ENCODE measurements at places on chromosomes 4 and X.

DNA sequence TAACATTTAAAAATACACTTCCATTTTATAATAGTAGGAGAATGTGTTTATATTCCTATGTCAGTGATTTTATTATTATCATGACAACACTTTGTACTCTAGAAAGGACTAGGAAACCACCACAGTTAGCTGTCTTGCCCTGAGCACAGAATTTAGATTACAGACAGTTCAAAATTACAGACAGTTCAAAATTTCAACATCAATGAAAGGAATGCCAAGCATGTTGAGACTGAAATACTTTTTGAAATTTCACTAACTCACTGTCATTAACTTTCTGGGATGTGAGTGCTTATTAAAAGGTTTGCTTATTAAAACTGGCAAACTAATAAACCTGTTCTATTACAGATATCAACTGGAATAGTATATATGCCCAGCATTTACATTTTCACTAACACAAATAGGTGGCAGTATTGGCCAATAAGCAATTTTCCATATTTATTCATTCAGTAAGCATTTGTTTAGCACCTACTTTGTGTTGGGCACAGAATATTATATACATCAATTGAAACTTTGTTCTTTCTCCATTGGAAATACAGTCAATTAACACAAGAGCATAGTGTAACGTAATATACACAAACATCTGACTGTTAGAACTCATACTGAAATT is 179.4 kb downstream of the FBXW7 start:
- no peak for DNase-seq

DNA sequence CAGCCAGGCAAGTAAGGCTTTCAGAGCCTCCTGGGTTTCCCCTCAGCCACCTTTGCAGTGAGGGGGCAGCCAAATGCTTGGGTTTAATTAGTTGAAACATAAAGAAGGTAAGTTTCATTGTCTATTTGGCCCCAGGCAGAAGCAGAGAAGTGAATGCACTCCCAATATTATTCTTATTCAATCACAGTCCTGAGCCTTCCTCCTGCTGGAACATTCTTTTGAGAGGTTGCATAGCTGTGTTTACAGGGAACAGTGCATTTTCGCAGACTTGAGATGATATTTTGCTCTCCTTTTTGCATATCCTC is 13.9 kb downstream of the SLC2A9 start:
- no peak for DNase-seq

DNA sequence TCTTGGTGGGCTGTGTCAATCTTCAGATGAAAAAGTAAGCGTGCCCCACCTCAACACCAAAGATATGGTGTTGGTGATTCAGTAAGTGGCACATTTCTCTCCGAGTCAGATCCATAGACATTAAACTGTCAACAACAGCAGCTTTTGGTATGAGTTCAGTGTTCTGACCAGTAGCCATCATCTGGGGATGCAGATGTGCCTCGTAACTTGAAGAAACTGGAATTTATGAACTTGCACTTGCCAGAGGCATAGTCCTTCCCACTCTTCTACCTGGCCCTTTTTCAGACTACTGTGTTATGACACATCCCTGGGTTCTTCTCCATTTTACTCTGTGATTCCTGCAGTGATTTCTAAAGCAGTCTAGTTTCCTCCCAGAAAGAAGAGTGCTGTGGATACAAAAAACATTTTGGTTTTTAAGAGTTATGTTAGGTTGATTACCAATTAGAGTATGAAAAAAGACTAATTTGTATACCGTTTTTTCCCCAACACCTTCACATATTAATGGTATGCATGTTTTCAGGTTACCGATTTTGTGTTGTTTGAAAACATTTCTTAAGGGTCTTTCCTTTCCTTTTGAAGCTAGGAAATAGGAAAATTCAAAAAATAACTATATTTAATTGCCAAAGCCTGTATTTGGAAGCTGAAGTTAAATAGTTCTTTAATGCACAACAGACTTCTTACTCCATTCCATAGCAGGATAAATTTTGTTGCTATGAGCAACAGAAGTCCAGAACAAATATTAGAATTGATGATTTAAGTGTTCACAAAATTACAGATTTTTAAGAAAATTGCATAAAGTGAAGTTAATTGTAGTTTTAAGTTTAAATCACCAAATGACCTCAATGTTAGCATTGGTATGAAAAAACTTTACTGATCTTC is 39.3 kb downstream of the NUDT6 start:
- DNase-seq: no peak

DNA sequence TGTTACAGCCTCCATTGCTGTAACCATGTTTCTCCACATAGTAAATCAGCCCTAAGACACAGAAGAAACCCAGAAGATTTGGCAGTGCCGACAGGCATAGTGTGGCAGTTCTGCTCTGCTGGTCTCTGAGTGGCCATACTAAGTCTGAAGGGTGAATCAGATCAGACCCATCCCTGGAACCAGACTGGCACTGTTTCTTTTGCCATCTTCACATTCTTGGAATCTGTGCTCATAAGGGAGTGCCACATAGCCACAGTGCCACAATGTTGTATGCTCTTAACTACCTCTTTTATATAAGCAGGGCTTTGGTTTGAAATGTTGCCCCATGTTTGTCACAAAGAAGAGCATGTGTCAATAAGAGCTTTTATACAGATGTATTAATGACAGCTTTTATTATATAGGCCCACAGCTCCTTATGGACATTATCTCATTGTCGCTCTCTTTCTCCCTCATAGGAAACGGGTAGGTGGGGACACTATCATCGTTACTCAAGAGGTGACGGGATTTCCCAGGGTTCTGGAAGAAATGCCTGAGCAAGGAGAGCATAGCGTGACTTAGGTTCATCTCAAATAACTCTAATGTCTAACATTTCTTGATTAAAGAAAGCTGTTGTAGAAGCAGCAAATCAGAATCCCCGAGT is 128.2 kb downstream of the CBR4 start:
- DNase-seq: no peak

- no peak for DNase-seq
Measured at GRCh38 chr4:7959078-7959477, 19.4 kb upstream of the AFAP1 start.

- peak; percentile 64 for DNase-seq
Measured at GRCh38 chrX:135974279-135974856, 580 bp upstream of the MMGT1 start.

- DNase-seq: no peak
Measured at GRCh38 chr4:73984736-73985527, 3.1 kb downstream of the PPBP start.

- no peak for DNase-seq
Measured at GRCh38 chr4:173909294-173909693, 374.2 kb downstream of the FBXO8 start.

GRCh38 chrX:2351999-2352995 is 148.5 kb downstream of the DHRSX start:
- DNase-seq: no peak

GRCh38 chr4:46515940-46516339 is 126.0 kb upstream of the GABRA2 start:
- no peak for DNase-seq

DNA sequence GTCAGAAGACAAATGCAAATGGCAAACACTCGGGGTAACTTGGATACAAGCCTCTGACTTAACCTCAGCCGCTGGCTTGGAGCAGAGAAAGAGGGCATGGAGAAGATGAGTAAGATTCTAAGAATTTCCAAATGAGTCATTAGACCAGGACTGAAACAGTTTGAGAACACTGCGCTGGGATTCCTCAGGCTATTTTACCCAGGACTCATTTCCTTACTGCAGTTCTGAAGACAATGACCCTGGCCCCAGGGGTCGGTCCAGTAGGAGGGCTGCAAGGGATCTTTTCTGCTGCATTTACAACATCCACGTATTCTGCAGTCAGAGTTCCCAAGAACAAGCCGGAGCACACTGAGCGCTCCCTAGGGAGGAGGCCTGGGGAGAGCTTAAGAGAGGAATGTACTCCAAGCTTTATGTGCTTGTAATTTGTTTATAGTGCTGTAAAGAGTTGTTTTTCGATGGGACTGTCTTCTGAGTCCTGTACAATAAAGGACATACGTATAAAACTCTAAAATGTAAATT is 27.3 kb upstream of the SORBS2 start:
- no peak for DNase-seq

DNA sequence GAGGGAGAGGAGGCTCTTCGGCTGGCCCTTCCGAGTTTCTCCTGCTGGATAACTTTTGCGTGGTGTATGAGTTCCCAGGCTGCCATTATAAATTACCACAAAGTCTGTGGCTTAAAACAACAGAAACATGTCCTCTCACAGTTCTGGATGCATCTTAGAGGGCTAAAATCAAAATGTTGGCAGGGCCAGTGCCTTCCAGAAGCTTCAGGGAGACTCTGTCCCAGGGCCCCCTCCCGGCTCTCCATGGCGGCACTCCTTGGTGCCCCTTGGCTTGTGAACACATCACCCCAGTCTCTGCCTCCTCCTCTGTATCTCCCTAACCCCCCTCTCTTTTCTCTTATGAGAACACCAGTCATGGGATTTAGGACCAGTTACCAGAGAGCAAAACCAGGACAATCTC is 23.3 kb upstream of the PPP2R2C start:
- no peak for DNase-seq

DNA sequence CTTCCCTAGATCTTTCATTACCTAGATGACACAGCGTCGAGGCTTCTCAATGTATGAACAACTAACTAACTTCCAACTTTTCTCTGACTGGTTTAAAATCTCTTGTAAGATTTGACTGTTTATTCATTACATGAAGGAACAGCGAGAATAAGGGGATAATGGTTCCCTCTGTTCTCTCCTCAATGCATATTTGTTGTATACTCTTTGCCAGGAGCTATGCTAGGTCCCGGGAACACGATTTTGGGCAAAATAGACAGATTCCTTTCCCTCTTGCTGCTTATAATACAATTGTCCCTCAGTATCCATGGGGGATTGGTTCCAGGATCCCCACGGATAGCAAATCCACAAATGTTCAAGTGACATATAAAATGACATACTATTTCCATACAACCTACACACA is 1020.0 kb downstream of the DMD start:
- no peak for DNase-seq

DNA sequence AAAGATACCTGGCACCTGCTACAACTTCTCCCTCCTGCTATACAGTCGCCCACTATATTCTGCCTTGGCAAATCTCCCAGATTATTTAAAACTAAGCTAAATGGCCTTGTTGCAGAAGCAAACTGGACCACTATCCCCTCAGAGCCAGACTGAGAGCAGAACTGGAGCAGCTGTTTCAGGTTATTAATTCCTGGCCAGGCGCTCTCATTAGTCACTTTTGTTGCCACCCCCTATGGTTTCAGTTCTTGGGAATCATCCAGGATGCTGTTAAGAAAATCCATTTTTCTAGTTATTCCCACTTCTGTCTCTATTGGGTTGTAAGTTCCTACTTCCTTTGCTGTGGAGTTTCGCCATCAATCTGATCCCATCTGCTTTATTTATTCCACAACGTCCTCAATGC is 30.1 kb downstream of the ADGRA3 start:
- DNase-seq: no peak

GRCh38 chr4:106329041-106329618 is 12.8 kb downstream of the AIMP1 start:
- peak; percentile 36 for DNase-seq

- no peak for DNase-seq
Measured at GRCh38 chr4:12791536-12791935, 692.6 kb downstream of the RAB28 start.

Measured in HuH-7 (cell line).